ENCODE measurements at places on chromosomes 6 and 20.

- peak; percentile 21 for DNase-seq
Measured at GRCh38 chr6:4603291-4603690, 172.9 kb upstream of the CDYL start.

DNA sequence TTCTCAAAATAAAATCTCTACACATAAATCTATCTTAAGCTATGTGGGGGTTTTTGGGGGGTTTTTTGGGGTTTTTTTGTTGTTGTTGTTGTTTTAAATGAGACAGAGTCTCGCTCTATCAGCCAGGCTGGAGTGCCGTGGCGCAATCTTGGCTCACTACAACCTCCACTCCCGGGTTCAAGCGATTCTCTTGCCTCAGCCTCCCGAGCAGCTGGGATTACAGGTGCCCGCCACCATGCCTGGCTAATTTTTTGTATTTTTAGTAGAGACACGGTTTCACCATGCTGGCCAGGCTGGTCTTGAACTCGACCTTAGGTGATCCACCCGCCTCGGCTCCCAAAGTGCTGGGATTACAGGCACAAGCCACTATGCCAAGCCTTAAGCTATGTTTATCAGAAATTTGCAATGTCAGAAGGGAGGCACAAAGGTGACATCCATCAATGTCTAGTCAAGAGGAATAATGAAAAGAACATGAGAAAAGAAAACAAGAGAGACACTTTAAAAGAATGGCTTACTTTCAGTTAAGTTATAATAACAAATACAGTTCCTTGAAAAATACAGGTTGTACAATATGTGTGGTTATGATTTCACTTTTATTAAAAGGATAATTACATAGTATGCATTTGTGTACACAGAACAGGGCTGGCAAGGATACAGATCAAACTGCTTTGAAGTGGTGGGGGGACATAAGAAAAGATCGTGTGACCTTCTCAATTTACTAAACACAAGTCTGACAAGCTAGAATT lies 28.6 kb downstream of the SLC23A2 start:
- no peak for DNase-seq

DNA sequence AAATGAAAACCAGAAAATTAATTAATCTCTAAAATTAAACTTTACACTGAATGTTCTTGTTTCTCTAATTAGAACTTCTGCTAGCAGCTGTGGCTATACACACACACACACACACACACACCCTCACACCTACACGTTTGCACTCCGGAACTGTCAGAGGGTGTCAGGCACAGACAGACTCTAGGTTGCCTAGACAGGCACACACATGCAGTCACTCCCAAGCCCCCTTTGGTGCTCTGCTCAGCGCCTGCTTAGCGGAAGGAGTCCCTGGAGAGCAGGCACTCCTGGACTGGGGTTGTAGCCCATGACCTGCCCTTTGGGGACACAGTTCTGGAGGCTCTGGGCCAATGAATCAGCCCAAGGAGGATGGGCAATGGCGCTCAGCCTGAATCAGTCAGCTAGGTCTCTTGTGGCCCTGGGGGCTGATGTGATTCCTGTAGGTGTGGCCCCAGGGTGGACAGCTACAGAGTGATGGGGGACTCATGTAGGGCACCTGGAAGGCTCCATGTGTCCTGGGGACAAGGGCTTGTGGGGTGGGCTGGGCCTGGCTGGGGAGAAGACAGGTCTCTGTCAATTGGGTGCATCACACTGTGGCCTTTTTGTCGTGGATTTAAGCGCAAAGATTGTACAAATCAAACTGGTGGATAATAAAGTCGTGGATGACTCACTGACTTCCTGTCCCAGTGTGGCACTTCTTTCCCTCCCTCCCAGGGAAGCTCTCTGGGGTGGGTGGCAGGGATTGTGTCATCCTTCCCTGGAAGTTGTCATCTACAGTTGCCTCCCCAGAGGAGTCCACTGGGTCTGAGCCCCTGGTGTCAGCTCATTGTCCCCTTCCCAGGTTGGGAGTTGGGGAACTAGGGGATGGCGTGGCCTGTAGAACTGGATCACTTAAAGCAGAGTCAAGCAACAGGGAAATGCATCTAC lies 8.8 kb downstream of the TMEM151B start:
- no peak for DNase-seq

- no peak for DNase-seq
Measured at GRCh38 chr6:87690441-87690840, 11.6 kb downstream of the AKIRIN2 start.

DNA sequence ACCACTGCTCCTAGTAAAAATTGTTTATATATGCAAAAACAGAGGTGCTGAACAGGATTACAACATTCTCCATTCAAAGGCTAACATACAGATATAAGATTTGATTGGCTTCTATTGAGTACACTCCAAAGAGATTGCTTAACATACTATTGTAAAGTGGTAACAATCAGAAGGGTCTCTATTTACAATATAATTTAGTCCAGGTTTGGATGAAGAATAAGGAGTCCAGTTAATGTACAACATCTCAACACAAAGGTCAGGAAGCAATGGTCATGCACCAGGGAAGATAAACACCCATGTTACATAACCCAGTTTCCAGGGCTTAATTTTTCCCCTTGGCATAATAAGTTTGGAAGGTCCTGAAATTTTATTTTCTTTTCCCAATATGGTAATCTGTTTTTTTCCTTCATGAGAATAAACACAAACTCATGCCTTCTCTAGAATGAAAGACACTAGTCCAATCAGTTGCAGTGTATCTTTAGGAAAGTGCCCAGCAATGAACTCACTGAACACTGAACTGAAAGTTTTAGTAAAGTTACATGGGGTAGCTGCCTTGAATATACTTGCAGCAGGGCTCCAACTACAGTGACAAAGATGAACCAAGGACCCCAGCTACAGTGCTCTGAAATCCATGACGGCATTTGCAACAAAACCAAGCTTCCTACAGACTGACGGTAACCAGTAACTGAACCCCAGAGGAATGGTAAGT lies 255.3 kb upstream of the GJE1 start:
- no peak for DNase-seq

GRCh38 chr6:71387179-71387578 lies 98.6 kb downstream of the OGFRL1 start:
- no peak for DNase-seq

DNA sequence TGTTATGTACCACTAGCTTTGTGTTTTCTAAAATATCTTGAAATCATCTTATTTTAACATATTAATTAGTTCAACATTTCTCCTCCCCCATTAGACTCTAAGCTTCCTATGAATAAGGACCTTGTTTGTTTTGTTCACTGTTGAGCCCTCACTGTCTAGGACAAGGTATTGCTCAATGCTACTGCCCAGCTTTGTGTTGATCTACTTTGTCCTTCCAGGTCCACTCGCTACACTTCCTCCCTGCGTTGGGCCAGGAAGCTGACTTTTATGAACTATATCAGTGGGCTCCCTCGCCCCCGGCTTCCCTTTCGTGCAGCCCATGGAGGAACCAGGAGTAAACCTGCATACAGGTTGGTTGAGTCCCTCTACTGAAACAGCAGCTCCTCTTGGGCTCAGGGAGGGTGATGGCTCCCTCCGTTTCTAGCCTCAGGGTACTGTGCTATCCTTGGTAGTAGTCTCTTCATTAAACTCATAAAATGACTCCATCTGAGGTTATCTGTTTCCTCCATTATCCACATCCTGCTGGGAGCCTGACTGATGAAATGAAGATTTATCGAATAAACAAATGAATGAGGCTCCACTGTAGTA lies 272.5 kb downstream of the CLIC5 start:
- DNase-seq, result no peak

DNA sequence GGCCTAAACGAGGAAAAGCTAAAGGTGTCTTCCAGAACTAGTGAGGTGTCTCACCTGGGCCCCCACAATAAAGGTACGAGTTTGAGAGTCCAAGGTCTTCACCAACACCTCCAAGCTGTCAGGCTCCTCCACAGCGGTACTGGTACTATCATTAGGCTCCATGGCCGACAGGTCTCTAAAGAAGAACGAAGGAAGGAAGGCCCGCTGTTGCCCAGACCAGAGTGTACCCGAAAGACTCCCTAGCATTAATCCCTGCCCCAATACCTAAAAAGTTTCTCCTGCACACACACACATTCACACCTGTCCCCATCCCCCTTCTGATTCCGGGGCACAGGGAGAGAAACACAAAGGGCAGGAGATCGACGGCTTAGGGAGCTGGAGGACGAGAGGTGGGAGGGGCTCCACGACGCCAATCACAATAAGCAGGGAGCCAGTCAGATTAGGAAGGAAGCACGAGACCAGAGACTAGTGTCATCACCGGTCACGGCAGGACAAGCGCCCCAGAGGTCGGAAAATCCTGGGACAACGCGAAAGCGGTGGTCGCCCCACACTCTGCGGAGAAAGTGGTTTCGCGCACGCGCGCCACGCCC lies 764 bp downstream of the BAG6 start:
- DNase-seq, result no peak

GRCh38 chr20:61881861-61882260 lies 183.8 kb downstream of the TAF4 start:
- DNase-seq, result no peak

GRCh38 chr20:40370800-40371199 lies 318.2 kb downstream of the MAFB start:
- DNase-seq, result no peak

- DNase-seq, result no peak
Measured at GRCh38 chr20:61628901-61629601, 377.0 kb downstream of the CDH4 start.

- DNase-seq, result no peak
Measured at GRCh38 chr6:135657207-135657606, 159.7 kb upstream of the AHI1 start.

- no peak for DNase-seq
Measured at GRCh38 chr20:62602550-62602949, 39.8 kb upstream of the SLCO4A1 start.

DNA sequence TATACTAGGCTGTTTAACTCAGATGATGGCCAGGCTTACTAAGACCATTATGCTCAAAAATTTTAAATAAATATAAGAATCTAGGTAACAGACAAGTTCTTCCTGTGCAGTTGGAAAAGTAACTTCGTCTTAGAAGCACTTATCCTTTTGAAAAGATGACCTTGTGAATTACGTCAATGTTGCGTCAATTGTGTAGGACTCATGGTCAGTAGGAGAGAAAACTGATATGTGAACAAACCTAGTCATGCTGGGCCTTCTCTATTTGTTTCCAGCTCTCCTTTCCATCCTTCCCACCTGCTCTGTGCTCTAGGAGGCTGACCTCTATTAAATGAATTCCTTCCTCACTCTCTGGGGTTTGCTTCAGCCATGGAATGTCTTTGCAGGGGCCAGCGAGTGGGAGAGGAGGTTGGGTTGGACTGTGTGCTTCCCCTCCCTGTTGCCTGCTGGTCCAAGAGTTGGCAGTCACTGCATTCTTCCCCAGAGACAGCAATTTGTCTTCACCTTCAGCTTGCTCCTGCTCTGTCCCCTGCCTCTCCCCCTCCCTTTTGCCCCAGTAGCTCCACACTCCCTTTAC lies 128.0 kb upstream of the TNFAIP3 start:
- no peak for DNase-seq

- peak; percentile 91 for DNase-seq
Measured at GRCh38 chr6:32154514-32155161, 697 bp downstream of the PPT2 start.

- peak; percentile 71 for DNase-seq
Measured at GRCh38 chr6:157533048-157533871, 152.3 kb downstream of the ZDHHC14 start.

DNA sequence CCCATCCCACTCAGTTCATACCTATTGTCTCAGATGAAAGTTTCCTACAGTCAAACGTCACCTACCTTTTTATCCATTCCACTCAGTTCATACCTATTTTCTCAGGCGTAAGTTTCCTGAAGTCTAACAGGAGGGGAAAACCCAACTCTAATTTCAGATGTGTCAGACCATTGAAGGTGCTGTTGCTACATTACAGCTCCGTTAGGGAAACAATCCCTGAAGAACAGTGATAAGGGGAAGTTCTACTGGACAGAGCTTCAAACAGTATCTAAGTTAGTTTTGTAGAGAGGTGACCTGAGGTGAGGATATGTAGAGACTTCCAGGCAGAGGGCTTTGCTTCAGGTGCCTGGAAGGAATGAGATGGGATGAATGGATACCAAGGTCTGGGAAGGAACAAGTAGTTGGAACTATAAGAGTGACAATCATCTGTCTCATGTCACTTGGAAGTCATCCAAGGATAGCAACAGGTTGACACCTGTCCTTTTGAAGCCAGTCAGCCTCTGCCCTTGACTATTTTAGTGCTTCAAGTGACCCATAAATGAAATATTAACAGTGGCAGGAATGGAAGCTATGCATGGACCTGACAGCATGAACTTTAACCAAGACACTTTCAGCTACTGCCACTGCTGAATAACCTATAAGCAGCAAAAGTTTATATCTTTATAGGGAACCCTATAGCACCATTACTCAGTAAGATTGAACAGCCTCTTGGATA lies 191.6 kb upstream of the MOCS1 start:
- no peak for DNase-seq
